M059J (cell line): ENCODE measurements at places on chromosomes 7 and 10. TPM values are rescaled to one million over a fixed set of nuclear protein-coding genes. Genes with fewer than 3 reads are reported as not detected.

GRCh38 chr10:33412241-33412640, 77.8 kb upstream of the NRP1 start:
- DNase-seq: peak; percentile 29

DNA sequence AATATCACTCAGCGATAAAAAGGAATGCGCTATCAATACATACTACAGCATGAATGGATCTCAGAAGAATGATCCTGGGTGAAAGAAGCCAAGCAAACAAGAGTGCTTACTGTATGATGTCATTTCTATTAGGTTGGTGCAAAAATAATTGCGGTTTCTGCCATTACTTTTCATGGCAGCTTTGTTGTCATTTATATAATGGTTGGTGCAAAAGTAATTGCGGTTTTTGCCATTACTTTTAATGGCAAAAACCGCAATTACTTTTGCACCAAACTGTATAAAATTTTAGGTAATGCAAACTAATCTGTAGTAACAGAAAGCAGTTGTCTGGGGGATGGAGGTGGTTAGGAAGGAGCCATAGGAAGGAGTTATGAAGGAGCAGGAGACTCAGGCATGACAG, 318.3 kb upstream of the ZMIZ1 start:
- no peak for DNase-seq

Gene RBP3
- total RNA-seq: not detected in 2 replicates

Gene HOXA10
- 15.4 and 16.7 TPM in 2 replicates for total RNA-seq

DNA sequence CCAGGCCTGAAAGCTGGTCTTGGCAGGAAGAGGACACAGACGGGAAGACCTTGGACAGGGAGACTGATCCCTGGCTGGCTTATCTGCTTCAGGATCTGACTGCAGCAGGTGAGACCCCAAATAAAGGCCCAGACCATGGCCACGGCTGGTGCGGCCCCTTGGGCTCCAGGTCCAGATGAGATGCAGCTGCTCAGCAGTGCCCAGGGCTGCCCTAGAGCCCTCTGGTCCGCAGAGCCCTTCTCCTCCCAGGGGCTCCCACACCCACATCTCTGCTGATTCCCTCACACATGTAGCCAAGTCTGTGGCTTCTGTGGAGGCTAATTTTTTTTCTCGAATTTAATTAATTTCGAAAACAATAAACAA, 46.3 kb downstream of the VIPR2 start:
- DNase-seq: no peak

DNA sequence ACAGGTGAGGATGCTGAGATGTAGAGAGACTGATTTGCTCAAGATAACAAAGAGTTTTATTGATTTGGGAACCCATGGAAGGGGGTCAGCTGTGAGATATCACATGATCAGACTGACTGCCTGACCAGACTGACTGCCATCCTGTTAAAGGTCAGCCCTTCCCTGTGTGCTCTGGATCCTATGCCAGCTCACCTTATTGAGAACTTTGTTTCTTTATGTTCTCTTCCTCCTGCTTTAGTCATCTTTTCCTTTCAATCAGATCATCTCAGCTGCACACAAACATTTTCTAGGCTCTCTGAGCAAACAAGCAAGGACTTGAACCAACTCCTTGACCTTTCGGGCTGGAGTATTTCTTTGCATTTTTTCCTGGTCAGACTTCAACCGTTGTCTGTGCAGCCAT, 50.0 kb upstream of the MTPN start:
- DNase-seq: no peak

- DNase-seq: no peak
These were observed 90.1 kb upstream of the ADCY1 start for GRCh38 chr7:45484094-45484493.

Gene SLC13A1
- total RNA-seq: not detected in 2 replicates

Gene DMBT1
- total RNA-seq: 0.52 and 0.84 TPM in 2 replicates

Gene LAMB4
- 0.30 and 0.39 TPM in 2 replicates for total RNA-seq

DNA sequence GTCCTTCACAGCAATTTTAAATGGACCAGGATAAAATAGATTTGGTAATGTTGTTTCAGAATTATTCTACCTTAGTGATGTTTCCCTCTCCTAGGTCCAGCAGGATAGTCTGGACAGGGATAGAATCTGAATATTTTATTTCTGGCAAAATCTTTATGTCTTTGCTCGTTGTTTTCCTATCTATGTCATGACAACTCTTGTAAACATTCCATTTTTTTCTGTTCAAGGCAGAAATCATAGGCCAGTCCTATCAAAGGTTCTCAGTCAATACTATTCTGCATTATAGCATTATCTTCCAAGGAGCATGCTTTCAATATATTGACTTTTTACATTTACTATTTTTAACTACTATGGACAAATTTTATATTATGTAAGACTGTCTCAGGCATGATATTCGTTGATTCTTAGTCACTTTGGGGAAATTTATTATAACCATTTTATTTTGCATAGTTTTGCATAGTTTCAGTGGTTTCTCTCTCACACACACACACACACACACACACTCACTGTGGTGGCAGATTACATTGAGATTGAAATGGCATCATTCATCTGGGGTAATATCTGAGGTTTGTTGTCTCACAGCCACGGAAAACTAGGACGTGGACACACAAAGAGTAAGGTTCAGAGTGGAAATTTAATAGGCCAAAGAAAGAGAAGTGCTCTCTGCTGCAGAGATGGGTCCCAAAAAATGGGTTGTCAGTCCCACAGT, 17.2 kb downstream of the TAS2R60 start:
- no peak for DNase-seq

- DNase-seq: no peak
These were observed 228.9 kb downstream of the AGMO start for GRCh38 chr7:15332956-15333355.

- no peak for DNase-seq
These were observed 151.1 kb downstream of the MAD1L1 start for GRCh38 chr7:2081526-2082135.

DNA sequence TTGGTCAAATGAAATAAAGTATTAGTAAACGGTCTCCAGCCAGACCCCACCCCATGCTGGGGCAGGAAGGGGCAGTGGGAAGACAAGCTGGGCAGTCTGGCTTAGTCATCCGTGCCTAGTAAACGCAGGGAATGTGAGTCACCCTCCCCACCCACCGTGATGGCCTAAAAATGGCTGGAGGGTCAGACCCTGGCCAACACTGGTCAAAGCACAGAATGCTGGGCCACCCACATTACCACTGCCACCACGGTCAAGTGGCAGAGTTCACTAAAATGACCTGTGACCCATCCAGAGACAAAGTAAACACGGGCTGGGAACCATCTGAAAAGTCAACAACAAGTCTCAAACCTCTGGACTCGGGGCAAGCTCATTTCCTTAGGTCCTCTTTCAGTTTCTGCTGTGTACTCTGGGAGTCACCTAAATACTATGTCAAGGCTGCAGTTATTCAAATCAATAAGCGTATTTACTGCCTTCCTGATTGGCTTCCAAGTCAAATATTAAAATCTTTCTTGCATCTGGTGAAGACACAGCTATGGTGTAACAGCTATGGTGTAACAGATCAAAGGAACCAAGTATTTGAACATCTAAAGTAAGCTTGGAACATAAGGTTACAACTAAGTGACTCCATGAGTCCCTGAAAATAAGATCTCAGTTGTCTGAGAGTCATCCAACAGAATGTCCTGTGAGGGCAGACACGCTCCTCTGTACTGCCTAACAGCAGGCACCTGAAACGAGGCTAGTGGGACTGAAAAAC, 3.0 kb downstream of the ZFAND2A start:
- peak; percentile 75 for DNase-seq

DNA sequence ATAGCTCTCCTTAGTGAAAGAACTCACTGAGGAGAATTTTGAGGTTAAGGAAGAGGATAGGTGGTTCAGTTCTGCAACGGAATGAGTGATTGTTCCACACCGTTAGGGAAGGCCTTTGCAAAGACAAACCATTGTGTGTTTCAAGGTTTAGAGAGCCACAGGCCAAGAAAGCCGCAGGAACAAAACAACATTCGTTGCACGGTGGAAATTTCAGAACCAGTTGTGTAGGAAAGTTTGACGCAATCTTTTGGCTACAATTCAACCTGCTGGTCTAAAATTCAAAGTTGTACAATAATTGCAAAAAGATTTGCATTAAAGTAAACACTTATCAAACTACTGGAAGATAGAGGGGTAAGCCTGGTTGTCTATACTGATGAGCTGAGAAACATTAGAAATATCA, 91.4 kb downstream of the FAM107B start:
- DNase-seq: no peak

GRCh38 chr7:64879800-64880199, 23.3 kb upstream of the ZNF273 start:
- no peak for DNase-seq

DNA sequence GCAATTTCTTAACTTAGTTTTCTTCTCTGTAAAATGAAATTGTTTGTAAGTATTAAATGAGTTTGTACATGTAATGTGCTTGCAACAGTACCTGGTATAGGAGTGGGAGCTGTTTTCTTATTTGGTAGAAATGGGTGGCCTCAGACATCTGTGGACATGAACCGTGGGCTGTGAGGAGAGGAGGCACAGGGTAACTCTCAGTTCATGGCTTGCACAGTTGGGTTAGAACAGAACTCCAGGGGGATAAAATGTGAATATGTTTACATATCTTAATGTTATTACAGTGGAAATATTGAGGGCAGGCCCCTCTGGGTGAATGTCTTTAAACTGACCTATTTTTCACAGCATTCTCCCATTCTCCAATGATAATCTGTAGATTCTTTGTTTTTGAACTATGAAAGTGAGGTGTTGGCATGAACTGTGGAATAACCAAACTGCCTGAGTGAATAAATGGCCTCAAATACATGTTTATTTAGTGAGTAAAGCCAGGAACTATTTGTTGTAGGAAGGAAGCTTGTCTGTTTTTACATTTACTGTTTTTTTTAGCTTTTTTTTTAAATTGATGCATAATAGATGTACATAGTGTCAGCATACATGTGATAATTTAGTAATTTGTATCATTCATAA, 2.6 kb downstream of the ABCA13 start:
- DNase-seq: peak; percentile 26

Gene EPHA1
- 0.20 and 0.30 TPM in 2 replicates for total RNA-seq

DNA sequence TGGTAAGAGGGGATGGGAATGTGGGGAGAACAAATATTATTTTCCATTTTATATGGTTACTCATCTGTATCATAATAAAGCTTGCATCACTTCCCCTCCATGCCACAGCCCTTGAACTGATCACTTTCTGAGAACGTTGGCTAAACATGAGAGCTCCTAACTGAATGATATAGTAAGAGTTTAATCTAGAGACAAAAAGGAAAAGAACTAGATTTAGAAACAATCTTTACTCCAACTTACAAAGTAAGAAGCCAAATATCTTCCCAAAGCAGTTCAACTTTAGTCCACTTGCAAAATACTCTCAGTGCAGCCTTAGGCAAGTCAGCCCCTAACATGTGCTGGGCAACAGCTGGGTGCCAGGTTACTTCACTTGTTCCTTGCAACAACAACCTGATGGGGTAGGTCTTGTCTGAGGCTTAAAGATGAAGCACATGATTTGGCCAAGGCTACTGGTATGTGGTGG, 20.3 kb downstream of the SMURF1 start:
- DNase-seq: no peak

DNA sequence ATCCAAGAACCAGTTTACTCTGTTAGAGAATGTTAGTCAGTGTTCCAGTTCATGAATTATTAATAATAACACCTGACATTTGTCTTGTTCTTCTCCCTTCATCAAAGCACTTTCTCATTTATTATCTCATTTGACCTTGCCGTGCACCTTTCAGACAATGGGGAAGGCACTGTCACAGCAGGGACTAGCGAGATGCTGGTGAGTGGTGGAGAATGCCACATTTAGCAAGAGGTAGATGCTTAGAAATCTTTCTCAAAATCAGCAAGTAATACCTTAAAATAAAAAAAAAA, 34.2 kb upstream of the XRCC2 start:
- DNase-seq: no peak

Gene NEUROD6
- not detected in 2 replicates for total RNA-seq

DNA sequence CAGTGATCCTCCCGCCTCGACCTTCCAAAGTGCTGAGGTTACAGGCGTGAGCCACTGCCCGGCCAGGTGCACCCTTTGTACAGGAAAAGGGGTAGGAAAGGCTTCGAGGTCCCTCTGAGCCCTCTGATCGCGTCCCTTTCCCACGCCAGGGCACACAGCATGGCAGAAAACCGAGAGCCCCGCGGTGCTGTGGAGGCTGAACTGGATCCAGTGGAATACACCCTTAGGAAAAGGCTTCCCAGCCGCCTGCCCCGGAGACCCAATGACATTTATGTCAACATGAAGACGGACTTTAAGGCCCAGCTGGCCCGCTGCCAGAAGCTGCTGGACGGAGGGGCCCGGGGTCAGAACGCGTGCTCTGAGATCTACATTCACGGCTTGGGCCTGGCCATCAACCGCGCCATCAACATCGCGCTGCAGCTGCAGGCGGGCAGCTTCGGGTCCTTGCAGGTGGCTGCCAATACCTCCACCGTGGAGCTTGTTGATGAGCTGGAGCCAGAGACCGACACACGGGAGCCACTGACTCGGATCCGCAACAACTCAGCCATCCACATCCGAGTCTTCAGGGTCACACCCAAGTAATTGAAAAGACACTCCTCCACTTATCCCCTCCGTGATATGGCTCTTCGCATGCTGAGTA, 871 bp downstream of the POP7 start:
- no peak for DNase-seq

DNA sequence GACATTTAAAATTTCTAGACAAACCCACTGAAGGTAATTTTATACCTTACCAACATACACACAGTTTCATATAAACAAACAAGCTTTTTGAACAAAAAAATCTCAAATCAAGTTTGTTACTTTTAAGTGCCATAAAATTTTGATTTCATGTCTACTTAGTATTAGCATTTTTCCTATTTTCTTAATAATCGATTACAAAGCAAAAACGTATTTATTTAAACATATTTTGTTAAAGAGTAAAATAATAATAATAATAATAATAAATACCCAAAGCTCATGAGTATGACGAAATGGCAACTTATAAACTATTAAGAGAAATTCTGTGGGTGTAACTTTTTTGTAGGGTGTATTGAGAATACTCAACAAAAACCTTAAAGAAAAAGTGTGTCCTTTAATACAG, 177.6 kb downstream of the GALNT11 start:
- no peak for DNase-seq

Gene RNLS
- 22.5 and 22.8 TPM in 2 replicates for total RNA-seq

GRCh38 chr7:41940760-41941343, 238.0 kb upstream of the INHBA start:
- peak; percentile 78 for DNase-seq

Gene OR2A12
- not detected in 2 replicates for total RNA-seq

- no peak for DNase-seq
These were observed 63.8 kb downstream of the TASOR2 start for GRCh38 chr10:5748394-5748803.

GRCh38 chr10:36499693-36500092, 625.7 kb upstream of the ANKRD30A start:
- peak; percentile 18 for DNase-seq

Gene GSAP
- 4.4 and 6.9 TPM in 2 replicates for total RNA-seq
